ENCODE measurements at places on chromosomes 13 and 19. TPM values are rescaled to one million over a fixed set of nuclear protein-coding genes. Genes with fewer than 3 reads are reported as not detected.

Gene PRR19
- 0.45 TPM for total RNA-seq

Gene CLDND2
- total RNA-seq = not detected

Gene ZNF177
- 0.68 TPM for total RNA-seq

Gene IRGC
- not detected for total RNA-seq

Gene PSG11
- total RNA-seq = not detected

Gene NLRP9
- total RNA-seq = not detected

Gene RNF225
- 0.33 TPM for total RNA-seq

Gene LAIR1
- total RNA-seq = 14.5 TPM

Gene ADM5
- total RNA-seq = 0.38 TPM

Gene ZNF226
- total RNA-seq = 19.3 TPM

Gene CGB2
- not detected for total RNA-seq

Gene ELSPBP1
- not detected for total RNA-seq

Gene ZNF211
- total RNA-seq = 27.5 TPM

Gene MEIS3
- total RNA-seq = 3.6 TPM

Gene MYO1F
- total RNA-seq = 5.2 TPM

Gene ZNF234
- 10.1 TPM for total RNA-seq

Gene CGB1
- total RNA-seq = not detected

Gene SLC10A2
- not detected for total RNA-seq

Gene OR7C1
- total RNA-seq = not detected

Gene GRK1
- total RNA-seq = 3.1 TPM

Gene KLHL1
- not detected for total RNA-seq

Gene IL12RB1
- 1.1 TPM for total RNA-seq

Gene COX7A1
- total RNA-seq = 32.3 TPM

Gene CDX2
- total RNA-seq = not detected
